Activated gamma-delta T cell treated with Interleukin-2 at 50 U/mL for 16 hours (primary cell): ENCODE measurements at places on chromosomes 4 and X.

- DNase-seq = no peak
Observed at GRCh38 chrX:37809970-37810369, 30.1 kb downstream of the CYBB start.

GRCh38 chr4:15250021-15250441 lies 177.8 kb upstream of the C1QTNF7 start:
- no peak for DNase-seq

DNA sequence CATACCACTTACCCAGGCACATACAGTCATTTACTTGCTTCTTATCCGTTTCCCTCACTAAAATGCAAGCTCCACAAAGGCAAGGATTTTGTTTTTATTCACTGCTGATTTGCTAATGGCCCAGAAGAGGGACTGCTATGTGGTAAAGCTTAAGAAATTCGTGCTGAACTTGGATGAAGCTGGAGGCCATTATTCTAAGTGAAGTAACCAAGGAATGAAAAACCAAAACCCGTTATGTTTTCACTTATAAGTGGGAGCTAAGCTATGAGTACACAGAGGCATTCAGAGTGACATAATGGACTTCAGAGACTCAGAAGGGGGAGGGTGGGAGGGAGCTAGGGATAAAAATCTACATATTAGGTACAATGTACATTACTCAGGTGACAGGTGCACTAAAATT lies 47.2 kb downstream of the RAB33B start:
- DNase-seq = no peak

DNA sequence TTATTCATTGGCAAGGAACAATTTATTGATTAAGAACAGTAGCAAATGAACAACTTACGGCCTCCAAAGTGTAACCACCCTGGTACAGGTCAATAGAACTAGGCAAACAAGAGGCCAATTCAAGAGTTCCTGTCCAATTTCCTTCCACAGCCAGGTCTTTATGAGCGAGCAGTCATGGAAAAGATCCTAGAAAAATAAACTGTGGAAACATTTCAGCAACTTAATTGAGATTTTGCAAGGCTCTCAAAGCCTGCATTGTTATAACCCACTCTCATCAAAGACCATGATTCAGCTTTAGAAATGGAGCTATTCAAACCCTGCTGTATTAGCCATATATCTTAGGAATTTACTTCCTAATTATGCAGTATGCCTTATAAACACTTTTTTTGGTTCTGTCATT lies 43.6 kb downstream of the UNC5C start:
- no peak for DNase-seq

- DNase-seq = no peak
Observed at GRCh38 chr4:158169931-158170690, 2.7 kb downstream of the GASK1B start.

DNA sequence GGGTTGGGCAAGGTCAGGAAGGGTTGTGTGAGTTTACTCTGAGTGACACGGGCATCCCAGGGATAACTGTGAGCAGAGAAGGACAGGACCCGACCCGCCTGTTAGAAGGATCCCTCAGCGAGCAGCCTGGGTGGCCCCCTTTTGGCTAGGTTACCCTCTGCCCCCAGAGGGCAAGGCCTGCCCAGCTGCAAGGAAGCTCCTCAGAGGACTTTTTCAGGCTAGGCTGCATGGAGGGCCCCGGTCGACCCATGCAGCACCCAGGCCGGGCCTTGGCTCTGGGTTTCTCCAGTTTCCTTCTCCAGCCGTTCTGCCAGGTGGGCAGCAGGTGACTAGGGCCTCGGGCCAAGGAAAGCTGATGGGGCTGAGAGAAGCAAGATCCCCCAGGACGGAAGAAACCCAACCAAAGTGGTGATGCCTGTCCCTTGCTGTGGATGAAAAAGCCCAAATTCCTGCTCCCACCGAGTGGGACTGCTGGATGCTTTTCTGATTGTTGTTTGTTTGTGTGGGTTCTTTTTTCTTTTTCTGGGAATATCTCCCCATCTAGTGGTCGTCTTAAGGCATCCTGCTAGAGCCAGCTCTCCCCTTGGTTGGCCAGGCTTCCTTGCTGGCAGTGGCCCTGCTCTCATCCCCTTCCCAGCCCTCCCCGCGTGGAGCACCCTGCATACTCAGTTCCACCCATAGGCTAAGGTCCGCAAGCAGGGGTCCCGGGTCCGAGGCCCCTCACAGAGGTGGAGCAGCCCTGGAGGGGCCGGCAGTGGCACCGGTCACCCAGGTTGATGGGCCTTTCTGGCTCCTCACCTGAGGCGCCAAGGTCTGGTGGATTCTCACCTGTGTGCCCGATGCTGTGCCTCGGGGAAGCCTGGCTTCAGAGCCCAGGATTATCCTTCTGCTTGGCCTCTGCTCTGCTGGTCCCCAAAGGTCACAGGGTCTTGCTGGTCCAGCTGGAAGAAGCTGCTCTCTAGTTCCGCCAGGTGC lies 1.8 kb downstream of the ZFP92 start:
- DNase-seq = no peak

DNA sequence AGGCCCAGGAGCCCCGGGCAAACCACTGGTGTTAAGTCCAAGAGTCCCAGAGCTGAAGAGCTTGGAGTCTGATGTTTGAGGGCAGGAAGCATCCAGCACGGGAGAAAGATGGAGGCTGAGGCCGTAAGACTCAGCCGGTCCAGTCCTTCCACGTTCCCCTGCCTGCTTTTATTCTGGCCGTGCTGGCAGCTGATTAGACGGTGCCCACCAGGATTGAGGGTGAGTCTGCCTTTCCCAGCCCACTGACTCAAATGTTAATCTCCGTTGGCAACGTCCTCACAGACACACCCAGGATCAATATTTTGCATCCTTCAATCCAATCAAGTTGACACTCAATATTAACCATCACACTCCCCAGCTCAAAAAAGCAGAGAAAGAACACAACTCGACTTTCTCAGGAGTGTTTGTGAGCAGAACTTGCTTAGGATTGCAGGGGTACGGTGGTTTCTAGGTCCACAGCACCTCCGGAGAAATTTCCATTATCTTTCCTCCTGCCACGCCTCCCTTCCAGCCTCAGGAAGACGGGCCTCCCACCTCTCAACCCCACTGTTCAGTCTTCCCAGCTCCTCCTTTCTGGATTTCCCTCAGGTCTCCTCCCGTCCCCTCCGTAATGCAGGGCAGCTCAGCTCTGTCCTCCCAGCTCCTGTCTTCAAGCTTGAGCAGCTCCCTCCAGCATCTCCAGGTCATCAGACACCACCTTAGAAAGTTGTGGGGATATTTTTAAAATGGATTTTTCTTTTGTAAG lies 13.3 kb upstream of the TMEM271 start:
- no peak for DNase-seq

DNA sequence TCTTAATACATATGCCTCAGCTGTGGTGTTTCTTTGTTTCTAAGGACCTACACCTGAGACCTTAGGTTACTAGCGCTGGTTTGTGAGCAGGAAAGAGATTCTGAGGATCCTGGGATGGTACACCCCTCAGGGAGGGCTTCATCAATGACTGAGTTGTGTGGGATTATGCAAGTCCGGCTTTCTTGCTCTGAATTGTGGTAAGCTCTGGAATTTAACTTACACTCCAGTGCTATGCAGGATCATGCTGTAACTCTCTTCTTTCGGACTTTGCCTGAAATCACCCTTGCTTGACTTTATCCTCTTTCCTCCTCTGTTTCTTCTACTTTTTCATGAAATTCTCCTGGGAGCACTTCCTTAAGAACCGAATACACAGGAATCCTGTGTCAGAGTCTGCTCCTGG lies 431.5 kb upstream of the BOD1L1 start:
- no peak for DNase-seq

GRCh38 chr4:24856586-24856985 lies 56.3 kb downstream of the CCDC149 start:
- no peak for DNase-seq

GRCh38 chr4:74942251-74942917 lies 9.5 kb downstream of the PARM1 start:
- no peak for DNase-seq

DNA sequence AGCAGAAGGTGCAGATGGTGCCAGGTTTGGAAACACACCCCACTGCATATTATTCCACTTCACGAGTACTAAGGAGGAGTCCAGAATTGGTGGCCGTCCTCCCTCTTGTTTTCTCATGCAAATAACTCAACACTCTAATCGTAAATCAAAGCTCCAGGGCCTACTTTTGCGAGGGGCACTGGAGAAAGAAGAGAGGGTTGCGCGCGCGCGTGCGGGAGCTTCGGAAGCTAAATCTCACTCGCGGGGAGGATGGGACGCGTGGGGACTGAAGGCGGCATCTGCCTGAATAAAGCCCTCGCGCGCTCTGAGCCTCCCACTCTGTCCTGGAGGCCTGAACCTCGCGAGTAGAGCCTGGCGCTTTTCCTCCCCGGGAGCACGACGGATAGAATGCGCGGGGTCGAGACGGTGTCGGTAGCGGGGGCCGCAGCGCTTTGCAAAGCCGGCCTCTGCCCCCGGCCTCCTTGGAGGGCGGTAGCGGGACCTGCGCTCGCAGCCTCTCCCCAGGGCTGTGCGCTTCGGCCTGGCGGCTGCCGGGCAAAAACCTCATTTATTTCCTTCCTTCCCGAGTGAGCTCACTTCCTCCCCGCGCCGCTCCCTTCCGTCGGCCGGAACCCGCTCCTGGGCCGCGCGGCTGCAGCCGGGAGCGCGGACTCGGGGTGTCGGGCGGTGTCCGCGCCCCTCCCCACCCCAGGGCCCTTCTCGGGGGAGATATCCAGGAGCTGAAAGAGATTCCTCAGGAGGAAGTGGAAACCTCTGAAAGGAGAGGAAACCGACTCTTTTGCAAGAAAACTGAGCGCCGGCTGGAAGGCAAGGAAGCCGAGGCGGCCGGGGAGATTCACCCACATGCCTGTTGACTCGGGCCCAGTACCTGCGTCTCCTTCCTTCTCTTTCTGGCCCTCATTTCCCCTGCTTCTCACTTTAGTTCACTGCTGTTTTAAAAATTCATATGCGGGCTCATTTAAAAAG lies 20.7 kb downstream of the HAND2 start:
- no peak for DNase-seq

- DNase-seq = no peak
Observed at GRCh38 chrX:96692454-96692853, 7.8 kb downstream of the DIAPH2 start.

DNA sequence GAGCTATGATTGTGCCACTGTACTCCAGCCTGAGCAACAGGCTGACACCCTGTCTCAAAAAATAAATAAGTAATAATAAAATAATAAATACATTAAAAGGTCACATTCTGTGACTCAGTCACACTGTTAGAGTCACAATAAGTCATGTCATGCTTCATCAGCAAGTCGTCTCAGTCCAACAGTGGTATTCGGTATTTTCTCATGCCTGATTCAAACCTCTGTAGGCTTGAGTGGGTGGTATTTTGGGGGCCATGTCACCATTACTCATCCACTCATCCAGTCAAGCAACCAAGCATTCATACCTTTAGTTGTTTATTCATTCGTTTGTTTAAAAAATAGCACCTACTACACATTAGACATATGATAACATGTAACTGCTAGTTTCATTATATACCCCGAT lies 46.9 kb downstream of the SUPT20HL2 start:
- DNase-seq = no peak

DNA sequence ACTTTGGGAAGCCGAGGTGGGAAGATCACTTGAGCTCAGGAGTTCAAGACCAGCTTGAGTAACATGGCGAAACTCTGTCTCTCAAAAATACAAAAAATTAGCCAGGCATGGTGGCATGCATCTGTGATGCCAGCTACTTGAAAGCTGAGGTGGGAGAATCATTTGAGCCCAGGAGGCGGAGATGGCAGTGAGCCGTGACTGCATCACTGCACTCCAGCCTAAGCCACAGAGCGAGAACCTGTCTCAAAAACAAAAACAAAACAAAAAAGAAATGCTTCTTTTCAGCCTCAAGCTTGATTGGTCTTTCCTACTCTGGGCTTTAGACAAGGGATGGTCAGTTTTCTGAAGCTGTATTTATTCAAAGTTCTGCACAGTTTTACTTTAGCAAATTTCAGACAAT lies 15.8 kb upstream of the DHRSX start:
- no peak for DNase-seq

GRCh38 chr4:126955292-126956183 lies 677.2 kb upstream of the INTU start:
- no peak for DNase-seq

GRCh38 chr4:155430895-155431795 lies 54.4 kb upstream of the MAP9 start:
- DNase-seq = no peak

GRCh38 chr4:8906991-8907595 lies 35.5 kb upstream of the HMX1 start:
- no peak for DNase-seq

GRCh38 chrX:15600745-15601144 lies at the start of gene ACE2:
Gene ACE2 (minus strand): TSS chrX:15600960. CDS start chrX:15600911, 49 bp downstream.
- no peak for DNase-seq

DNA sequence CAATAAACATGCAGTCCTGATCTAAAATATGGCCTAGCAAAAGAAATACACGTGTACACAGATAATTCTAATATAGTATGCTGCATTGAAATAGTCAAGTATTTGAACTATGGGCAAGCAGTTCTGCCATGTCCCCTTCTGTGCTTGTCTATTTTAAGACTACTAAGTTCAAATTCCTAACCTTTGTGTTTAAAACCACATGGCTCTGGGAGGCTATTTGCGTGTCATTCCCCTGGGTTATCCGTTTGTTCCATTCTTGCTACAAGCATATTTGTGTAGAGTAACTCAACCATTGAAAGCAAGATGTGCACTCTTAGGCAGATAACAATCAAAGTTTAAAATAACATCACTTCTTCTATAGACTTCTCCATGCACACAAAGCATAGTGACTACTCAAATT lies 25.4 kb upstream of the TBC1D1 start:
- DNase-seq = no peak

GRCh38 chr4:71765350-71765749 lies 18.5 kb downstream of the GC start:
- DNase-seq = no peak

- DNase-seq = no peak
Observed at GRCh38 chr4:26719954-26720552, 136.2 kb downstream of the TBC1D19 start.

GRCh38 chr4:131091896-131092295 lies 1995.9 kb downstream of the C4orf33 start:
- DNase-seq = no peak

DNA sequence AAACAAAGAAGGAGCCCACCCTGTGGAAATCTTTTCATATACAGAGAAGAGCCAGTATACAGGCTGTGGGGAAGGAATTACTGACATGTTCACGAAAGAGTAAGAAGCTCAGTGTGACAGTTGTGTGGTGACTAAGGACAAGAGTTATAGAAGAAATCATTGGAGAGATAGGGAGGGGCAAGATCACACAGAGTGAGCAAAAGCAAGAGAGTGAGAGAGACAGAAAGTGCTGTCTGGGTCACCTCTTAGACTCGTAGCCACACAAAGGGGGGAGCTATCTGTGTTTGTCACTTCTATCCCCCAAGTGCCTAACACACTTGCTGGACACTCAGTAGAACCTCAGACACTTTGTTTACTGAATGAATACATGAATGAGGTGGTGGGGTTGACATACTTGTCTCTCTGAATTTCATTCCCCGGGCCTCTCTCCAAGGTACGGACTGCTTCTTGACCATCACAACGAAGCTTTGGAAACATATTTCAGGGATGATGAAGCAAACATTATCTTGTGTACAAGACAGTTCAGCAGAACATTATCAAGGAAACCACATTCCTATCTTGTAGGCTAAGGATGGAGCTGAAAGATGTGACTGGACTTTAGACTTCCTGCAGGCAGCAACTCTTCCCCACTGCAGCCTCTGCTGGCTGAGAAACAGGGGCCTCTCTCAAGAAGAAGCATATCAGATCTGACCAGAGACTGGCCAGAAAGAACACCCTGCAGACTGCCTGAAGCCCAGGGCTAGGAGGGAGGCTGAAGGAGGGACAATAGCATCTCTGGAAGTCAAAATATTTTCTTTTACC lies 168.2 kb downstream of the AMELX start:
- DNase-seq = no peak

- no peak for DNase-seq
Observed at GRCh38 chr4:53366301-53366716, 448 bp upstream of the SCFD2 start.

GRCh38 chr4:7140062-7140691 lies 52.2 kb upstream of the SORCS2 start:
- DNase-seq = no peak
